CD4-positive, alpha-beta T cell treated with Interleukin-12 subunit alpha and Interleukin-12 subunit beta, for 1 hour (primary cell): ENCODE measurements at places on chromosomes 3 and 15.

- DNase-seq, result no peak
Observed at GRCh38 chr15:96345560-96346399, 15.3 kb downstream of the NR2F2 start.

- DNase-seq, result no peak
Observed at GRCh38 chr15:89802231-89802928, 12.3 kb downstream of the ANPEP start.

- DNase-seq, result no peak
Observed at GRCh38 chr3:100779480-100779879, 70.2 kb downstream of the TFG start.

GRCh38 chr3:69409831-69410230 is 23.9 kb upstream of the FRMD4B start:
- DNase-seq, result no peak

GRCh38 chr3:26279091-26279490 is 343.5 kb upstream of the LRRC3B start:
- no peak for DNase-seq
